ENCODE measurements at places on chromosomes 12 and 14.

GRCh38 chr12:106308611-106309010 is 6.1 kb downstream of the TCP11L2 start:
- DNase-seq: no peak

GRCh38 chr12:40031965-40032364 is 73.9 kb downstream of the SLC2A13 start:
- DNase-seq: peak; percentile 61

- DNase-seq: no peak
Observed at GRCh38 chr14:26293909-26294308, 303.9 kb downstream of the NOVA1 start.

DNA sequence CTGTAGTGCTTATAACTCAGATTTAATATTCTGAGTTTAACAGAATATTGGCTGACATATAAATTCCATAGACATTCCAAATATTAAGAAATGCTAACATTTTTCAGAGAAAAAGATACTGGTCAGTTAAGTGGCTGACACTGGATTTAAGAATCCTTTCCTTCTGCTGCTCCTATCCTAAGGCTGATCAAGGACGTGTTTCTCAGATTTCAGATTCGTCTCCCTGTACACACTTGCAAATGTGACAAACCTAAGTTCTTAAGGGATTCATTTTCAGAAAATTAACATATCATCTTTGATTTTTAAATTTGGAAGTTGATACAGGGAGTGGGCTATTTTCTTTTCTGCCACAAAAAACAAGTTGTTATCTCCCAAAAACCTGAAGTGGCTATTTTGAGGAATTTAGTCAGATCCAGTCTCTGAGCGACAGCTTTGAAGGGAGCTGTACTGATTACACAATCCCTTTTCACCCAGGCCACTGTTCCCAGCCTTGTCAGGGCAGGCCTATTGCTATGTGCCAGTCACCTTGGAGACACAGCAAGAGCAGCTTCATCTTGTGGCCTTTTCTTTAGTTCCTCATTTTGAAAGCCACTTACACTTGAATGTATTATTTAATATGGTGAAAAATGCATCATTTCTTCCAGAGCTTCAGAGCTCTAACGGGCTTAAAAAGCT is 370.6 kb downstream of the KCNH5 start:
- DNase-seq: peak; percentile 2

GRCh38 chr12:27922531-27923139 is 49.9 kb downstream of the PTHLH start:
- no peak for DNase-seq

- no peak for DNase-seq
Observed at GRCh38 chr12:26401874-26402273, 206.5 kb downstream of the SSPN start.

GRCh38 chr12:81081726-81082125 is 3.8 kb downstream of the ACSS3 start:
- DNase-seq: no peak

GRCh38 chr14:92577321-92577742 is 63.8 kb downstream of the RIN3 start:
- DNase-seq: no peak

DNA sequence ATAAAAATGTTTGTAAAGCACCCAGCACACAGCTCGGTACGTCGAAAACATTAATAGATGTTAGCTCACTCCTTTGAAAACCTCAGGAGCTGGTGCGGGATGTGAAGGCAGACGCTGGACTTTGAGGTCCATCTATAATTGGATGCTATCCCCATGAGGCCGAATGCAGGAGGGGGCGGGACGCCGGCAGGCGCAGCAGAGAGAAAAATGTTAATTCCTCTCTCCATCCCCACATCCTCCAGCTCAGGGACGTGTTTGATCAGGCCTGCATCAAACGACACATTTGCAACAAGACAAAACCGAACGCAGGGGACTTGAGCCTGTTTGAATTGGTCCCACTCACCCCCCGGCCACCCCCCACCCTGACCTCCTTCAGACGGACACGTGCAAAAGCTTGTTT is 231.0 kb downstream of the RBM19 start:
- no peak for DNase-seq

DNA sequence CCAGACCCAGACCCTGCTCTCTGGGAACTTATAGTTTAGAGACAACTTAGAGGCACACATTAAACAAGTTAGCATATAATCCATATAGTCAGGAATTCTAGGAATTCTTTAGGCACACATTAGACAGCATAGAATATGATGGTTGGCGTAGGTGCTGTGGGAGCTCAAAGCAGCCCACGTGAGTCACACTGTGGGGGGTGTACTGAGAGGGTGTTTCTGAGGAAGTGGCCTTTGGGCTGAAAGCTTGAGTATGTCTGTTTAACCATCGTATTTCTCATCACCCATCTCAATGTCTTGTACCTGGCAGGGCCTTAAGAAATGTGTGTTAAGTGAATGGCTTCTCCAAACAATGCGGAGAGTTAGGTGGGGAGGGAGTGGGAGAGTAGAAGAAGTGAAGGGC is 67.2 kb downstream of the TMEM30B start:
- DNase-seq: no peak

DNA sequence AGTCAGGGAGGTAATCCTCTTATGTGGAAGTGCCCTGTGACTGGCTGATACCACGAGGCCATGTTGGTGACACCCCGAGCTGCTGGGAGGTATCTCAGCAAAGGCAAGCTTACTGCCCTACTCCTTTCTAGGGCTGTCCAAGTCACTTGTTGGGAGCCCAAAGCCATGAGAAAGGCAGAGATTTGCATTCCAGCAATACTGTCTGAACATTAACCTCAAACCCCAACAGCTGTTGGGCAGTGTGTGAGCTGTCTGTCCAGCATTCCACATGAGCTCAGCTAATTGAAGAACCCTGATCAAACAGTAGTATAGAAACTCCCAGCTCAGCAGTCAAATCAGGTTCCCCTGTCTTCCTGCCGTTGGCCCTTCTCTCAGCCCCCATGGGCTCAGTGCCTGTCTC is 9.2 kb downstream of the ABHD4 start:
- no peak for DNase-seq

DNA sequence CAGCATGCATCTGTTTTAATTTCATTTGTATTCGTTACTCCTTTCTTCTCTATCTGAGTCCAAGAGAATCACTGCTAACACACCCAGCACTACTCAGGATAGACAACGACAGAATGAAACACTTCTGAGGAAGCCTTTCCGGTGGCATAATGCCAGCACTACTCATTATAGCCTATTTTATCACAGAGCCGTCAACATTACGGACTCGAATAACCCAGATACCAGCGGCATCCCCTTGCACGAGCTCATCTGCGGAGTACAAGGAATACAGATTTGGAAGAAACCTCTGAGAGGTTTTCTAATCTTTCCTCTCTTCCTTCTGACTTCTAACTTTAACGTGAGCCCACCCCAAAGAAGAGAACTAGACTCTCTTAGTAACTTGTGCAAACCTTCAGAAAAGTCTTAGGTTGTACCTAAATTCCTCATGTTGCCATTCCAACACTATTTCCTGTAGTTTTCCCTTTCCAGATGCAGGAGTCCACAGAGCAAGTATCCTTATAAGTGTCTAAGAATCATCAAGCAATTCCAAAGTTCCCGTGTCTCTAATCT is 248.1 kb downstream of the APAF1 start:
- peak; percentile 70 for DNase-seq

GRCh38 chr14:89638891-89639290 is 221.9 kb upstream of the FOXN3 start:
- DNase-seq: no peak

GRCh38 chr12:66119229-66119869 is 11.2 kb downstream of the LLPH start:
- DNase-seq: no peak

GRCh38 chr12:130538343-130539095 is 177.6 kb downstream of the RIMBP2 start:
- DNase-seq: no peak

Data from NCI-H1105 treated with DMSO at 0.1 percent for 48 hours (cell line).